ENCODE measurements at places on chromosomes 7 and 10. TPM values are rescaled to one million over a fixed set of nuclear protein-coding genes. Genes with fewer than 3 reads are reported as not detected.

GRCh38 chr7:37212556-37212955, 236.1 kb downstream of the ELMO1 start:
- DNase-seq, result no peak

- no peak for DNase-seq
Observed at GRCh38 chr7:120273476-120273975, 551 bp downstream of the KCND2 start.

DNA sequence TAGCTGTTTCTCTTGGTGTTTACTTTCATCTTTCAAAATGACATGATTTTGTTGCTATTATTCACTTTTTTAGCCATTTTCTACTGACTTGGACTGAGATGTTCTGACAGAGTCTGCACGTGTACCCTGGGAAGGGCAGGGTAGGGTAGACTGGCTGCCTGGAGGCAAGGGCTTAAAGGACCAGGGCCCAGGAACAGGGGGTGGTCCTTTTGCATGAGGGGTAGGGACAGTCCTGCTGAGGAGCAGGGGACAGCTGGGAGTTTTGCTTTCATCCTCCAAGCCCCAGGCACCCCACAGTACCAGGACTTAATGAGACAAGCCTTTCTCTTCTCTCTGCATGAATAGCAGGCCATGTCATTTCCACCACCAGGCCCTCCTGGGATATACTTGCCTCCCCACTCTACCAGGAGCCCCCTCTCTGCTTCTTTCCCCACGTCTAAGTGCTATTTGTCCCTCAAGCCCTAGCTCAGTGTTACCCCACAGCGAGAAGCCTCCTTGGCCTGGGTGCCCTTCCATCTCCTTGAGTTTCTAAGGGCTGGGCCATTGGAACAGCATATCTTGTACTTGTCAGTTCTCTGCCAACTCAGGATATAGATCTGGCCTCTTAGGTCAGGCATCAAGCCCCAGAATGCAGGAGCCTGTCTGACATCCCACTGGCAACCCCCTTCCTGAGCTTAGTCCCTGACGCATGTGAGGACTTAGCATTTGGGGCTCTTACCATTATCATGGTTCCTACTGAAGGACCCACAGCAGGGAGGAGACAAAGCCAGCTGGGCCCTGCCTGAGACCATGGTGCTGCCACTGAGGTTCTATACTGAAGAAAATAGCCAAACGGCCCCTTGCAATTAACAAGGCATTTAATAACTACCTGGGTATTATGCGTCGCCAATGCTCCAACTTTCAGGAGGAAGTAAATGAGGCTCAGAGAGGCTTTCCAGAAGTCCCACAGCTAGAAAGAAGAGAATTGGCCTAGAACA, 78.4 kb upstream of the UNC5B start:
- DNase-seq, result peak; percentile 20

DNA sequence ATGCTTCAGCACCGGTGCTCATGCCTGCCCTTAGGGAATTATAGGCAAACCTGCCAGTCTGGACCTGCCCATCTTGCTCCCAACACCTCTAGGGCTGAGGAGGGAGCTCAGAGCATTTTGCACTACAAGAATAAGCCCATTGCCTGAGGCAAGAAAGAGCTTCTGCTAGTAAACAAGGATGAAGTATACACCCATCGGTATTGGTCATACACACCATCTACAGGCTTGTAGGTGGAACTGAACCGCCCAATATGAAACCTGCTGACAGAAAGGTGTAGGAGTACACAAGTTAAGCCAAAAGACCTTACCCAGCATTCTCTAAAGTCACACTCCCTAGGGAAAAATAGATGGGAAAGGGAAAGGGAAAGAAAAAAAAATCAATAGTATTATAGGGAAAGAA, 957.0 kb upstream of the LRRTM3 start:
- DNase-seq, result no peak

- DNase-seq, result no peak
Observed at GRCh38 chr7:77714195-77714594, 17.9 kb downstream of the RSBN1L start.

GRCh38 chr7:83574616-83575015, 74.3 kb downstream of the SEMA3E start:
- no peak for DNase-seq

GRCh38 chr7:55965100-55965470, 700 bp downstream of the NIPSNAP2 start:
- no peak for DNase-seq

- no peak for DNase-seq
Observed at GRCh38 chr10:58041901-58042300, 225.8 kb downstream of the IPMK start.

- DNase-seq, result no peak
Observed at GRCh38 chr7:122831436-122831835, 54.8 kb downstream of the CADPS2 start.

DNA sequence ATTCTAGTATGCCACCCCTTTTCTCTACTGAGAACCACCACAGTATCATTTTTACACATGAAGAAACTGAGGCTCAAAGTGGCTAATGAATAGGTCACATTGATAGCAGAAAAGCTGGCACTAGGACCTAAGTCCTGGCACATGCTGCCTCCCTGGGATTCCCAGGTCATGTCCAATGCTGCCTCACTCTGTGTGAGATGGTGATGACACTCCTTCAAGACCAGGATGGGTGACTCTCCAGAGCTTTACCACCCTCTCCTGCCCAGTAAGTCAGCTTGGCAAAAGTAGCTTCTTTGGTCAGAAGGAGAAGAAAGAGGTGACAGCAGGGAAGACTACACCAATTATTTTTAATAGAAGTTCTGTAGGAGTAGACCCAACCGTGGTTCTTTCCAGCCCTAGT, 13.3 kb upstream of the AKR1B10 start:
- no peak for DNase-seq

DNA sequence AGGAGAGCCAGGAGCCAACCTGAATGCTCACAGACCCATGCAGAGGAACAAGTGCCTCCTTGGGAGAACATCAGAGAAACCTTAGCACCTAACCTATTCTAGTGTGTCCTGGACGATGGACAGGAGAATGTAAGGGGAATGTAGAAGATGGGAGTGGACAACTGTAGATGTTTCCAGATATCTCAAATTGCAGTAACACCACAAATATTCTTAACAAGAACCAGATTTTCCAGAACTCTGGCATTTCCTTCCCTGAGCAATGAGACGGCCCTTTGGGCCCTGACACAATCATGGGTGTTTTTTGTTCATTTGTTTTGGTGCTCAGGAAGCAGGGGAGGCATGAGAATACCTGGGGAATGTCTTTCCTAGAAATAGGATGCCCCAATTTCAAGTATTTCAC, 196.1 kb upstream of the PRSS1 start:
- DNase-seq, result no peak

DNA sequence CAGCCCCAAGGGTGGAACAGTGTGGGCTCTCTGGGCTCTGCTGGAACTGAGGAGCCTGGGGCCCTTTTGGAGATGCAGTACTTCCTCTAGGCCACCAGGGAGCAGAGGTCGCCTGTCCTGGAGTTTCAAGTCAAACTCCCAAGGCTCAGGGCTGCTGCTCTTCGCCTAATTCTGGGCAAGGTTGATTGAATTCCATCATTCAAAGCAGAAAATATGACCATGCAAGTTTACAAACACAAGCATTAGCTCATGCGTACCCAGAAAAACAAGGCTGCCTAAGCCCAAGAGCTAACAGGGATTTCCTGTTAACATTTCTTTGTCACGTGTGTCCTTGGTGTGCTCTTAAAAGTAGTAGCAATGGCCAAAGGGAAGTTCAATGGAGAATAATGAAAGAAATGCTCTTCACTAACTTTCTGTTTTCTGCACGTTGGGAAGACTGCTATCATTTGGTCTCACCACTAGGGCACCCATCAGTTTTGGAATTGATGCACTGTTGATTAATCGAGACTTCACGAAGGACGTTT, 20.1 kb downstream of the LDB3 start:
- peak; percentile 60 for DNase-seq

DNA sequence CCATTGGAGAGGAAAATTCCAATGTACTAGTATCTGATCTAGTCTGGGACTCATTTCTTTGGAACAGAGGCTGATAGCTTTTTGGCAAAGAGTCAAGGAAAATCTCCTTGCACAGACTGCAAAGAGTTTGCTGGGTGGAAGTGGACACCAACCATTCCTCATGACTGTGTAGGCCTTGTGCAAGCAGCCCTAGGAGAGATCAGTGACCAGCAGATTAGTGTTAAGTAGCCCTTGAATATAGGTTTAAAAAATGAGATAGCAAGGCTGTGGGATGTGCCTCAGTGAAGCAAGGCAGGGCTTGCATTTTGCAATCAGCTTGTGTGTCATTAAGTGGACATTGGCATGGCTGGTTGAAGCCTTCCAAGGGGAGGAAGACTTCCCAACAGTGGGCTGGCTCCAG, 341.6 kb downstream of the PLXNA4 start:
- peak; percentile 19 for DNase-seq

DNA sequence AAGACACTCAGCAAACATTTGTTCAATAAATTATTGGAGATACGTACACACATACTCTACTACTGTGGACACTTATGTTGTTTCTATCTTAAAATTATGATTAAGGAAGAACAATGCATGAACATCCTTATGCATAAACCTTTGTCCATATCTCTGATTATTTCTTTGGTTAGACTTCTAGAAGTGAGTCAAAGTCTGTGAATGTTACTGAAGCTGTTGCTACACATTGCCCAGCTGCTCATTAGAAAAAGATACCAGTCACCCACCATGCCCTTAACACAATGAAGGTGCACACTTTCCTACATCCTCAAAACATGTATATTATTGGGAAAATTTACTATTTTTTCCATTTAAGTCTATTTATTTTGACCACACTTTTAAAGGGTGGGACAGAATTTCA, 1.4 kb upstream of the CLRN3 start:
- DNase-seq, result no peak

GRCh38 chr7:17640730-17641377, 299.4 kb downstream of the SNX13 start:
- DNase-seq, result no peak

DNA sequence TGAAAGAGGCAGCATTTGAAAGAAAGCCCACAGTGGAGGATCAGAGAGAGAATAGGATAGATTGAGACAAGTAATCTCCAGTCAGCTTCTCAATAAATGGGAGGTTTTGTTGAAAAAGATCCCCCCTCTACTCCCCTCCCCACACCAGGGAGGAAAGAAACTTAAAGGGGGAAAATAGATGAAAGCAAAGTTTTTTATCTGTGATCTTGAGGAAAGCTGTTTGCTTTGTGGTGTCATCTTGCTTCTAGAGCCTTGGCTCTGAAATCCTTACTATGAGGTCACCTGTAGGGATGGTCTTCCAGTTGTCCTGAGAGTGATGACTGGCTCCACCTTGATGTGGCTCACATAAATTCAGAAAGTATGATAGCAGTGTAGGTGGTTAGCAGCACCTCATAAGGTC, at the start of gene SPAM1:
Gene SPAM1, plus strand, starts transcription at position 301 of the 400 bp plus-strand sequence. CDS start 28,330 bp downstream, outside the sequence.
- DNase-seq, result no peak

DNA sequence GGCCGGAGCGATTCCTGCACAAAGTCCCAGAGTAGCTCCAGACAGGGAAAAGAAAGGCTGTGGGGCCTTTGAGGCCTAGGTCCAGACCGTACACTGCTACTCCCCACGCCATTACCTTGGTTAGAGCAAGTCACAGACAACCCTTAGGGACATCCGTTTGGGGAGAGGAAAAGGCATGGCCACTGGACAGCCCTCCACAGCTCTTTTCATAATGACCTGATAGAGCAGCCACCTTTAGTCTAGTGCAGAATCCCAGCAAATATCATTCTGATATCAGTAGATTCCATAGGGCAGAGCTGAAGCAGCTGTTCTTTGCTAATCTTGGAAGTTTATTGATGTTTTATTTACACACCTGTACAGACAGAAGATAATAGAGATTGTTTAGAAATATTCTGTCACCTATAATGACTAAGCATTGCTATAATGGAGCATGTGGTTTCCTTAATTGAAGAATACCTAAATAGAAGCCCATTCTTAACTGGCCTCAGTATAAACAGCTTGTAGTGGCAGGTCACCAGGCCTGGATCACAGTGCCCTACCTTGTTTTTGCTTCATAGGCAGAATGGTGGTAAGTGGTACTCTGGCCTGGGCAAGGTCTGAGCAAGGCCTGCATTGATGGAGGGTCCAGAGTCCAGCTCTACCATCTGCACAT, 27.9 kb downstream of the OGDH start:
- no peak for DNase-seq

DNA sequence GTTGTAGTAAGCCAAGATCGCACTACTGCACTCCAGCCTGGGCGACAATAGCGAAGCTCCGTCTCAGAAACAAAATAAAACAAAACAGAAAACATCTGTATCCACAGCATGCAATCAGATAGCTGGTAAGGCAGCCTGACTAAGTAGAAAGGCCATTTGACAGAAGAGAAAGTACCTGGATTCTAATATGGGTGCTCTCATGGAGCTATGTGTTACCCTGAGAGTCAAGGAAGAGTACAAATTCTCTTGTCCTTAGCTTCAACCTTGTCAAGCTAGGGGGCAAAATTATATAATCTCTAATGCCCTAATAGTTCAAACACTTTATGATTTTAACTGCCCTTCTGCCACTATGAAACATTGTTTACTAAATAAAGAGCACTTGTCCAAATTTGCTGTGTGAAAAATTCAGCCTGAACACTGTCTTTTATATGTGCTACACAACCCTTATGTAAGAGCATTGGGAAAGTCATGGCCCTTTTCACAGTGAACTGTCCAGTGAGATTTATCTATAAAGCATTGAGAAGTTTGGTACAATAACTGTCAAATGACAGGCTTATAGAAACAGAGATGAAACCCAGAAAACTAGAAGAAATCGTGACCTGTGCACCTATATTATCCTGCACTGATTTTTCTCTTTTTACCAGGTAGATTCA, 51.2 kb upstream of the PRKG1 start:
- no peak for DNase-seq

GRCh38 chr10:45280113-45280760, 35.2 kb downstream of the OR13A1 start:
- no peak for DNase-seq

GRCh38 chr10:124977161-124977560, 35.2 kb downstream of the ZRANB1 start:
- DNase-seq, result no peak

- peak; percentile 59 for DNase-seq
Observed at GRCh38 chr7:28112883-28113540, 67.6 kb downstream of the JAZF1 start.

DNA sequence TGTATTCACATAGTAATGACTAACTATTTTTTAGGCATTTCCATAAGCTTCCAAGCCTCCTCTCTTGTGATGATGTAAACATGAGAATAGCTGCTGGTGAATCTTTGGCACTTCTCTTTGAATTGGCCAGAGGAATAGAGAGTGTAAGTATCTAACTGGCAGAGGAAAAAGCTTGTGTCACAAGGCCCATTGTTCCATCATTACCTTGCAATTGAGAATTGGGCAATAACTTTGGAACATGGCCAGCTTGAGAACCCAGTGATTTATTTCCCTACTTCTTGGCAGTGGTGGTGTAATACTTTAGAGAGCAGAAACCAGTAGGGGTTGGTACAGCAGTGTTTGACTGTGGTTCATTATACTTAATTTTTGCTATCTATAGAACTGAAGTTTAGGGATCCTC, 12.0 kb downstream of the IFRD1 start:
- DNase-seq, result peak; percentile 75

GRCh38 chr7:155236386-155236785, 61.3 kb upstream of the INSIG1 start:
- no peak for DNase-seq

- no peak for DNase-seq
Observed at GRCh38 chr10:110610308-110610774, 33.8 kb upstream of the RBM20 start.

ANKRD30A gene
- not detected for total RNA-seq

PBLD gene
- total RNA-seq, result 20.0 TPM

PIK3CG gene
- 3.5 TPM for total RNA-seq

DUSP5 gene
- 13.5 TPM for total RNA-seq

VSTM4 gene
- 101 TPM for total RNA-seq

FANK1 gene
- 2.3 TPM for total RNA-seq

TBX20 gene
- total RNA-seq, result 1.8 TPM

STK17A gene
- total RNA-seq, result 46.0 TPM

PIK3AP1 gene
- 38.5 TPM for total RNA-seq

All from adrenal gland (tissue), 19 donors.